Stimulated activated CD8-positive, alpha-beta memory T cell treated with anti-CD3 and anti-CD28 coated beads, Interleukin-7, amount 100 ng/mL, for 4 hours (primary cell): ENCODE measurements at places on chromosomes 1 and 21.

DNA sequence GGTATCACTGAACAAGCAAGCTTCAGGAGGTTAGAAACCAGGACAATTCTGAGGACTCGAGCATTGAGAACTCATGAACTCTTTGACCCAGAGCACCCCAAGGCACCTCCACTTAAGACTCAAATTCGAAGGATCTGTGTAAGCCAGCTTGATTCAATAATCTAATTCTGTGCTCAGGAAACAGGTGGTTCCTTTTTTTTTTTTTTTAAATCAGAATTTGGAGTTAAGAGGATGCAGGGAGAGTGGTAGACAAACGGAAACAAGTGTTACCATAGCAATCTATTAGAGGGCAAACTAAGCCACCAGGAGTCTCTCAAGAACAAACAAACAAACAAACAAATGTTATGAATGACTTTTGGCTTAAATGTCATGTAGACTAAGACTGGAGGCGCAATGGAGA lies 53.8 kb upstream of the DPH5 start:
- DNase-seq, result no peak

- DNase-seq, result no peak
Measured at GRCh38 chr1:207892764-207893163, 18.2 kb downstream of the CD34 start.

DNA sequence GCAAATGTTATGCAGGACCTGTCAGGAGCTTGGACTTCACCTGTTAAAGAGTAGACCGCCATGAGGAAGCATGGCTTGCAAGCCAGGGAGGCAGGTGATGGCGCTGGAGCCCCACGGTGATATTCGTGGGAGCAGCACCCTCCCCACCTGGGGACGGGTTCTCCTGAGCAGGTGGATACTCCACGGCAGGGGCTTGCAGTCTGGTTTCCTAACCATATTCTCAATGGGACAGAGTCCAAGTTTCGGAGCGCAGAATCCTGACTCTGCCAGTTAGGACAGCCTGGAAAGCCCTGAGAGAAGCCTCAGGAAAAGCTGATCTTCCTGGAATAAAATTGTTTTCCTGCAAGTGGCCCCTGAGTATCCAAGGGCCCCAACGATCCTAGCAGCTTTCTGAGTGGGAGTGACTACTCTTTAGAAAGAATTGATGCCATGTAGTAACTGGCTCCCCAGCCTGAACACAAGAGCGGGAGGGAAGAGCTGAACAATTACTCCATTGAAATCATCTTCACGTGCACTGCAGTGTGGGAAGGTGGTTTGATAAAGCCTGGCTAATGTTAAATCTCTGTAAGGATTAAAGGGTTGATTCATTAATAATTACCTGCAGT lies 146.3 kb upstream of the RAB4A start:
- DNase-seq, result no peak

- DNase-seq, result no peak
Measured at GRCh38 chr1:156540955-156541354, 31.4 kb downstream of the IQGAP3 start.

DNA sequence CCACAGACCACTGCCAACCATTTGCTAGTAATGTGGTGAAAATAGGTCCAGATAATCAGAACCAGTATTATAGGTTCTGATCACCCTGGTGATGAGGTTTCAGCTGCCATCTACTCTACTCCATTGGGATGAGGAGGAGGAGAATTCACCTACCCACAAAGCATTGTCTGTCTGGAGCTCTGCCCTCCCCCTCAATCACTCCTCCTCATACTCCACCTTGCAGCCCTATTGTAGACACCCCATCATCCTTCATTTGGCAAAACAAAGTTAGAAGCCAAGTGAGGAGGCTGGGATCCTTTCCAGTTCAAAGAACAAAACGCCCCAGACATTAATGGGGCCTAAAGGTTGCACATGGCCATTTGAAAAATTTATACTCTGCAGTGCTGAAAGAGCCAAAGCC lies 157.4 kb upstream of the L1TD1 start:
- no peak for DNase-seq

- no peak for DNase-seq
Measured at GRCh38 chr1:21865609-21865942, 53.5 kb downstream of the LDLRAD2 start.

DNA sequence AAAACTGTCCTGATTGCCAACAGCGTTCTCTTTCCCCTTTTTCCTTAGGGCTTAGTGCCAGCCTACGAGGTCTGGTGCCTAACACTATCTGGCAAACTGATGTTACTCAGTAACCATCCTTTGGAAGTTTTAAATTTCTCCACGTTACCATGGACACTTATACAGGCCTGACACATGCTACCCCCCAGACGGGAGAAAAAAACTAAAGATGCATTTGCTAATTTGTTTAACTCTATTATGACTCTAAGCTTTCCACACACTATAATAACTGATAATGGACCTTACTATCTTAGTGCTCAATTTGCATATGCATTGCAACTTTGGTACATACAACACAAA lies 36.8 kb downstream of the CLCA1 start:
- DNase-seq, result no peak

GRCh38 chr1:110787328-110788071 lies 85.4 kb upstream of the CD53 start:
- no peak for DNase-seq

DNA sequence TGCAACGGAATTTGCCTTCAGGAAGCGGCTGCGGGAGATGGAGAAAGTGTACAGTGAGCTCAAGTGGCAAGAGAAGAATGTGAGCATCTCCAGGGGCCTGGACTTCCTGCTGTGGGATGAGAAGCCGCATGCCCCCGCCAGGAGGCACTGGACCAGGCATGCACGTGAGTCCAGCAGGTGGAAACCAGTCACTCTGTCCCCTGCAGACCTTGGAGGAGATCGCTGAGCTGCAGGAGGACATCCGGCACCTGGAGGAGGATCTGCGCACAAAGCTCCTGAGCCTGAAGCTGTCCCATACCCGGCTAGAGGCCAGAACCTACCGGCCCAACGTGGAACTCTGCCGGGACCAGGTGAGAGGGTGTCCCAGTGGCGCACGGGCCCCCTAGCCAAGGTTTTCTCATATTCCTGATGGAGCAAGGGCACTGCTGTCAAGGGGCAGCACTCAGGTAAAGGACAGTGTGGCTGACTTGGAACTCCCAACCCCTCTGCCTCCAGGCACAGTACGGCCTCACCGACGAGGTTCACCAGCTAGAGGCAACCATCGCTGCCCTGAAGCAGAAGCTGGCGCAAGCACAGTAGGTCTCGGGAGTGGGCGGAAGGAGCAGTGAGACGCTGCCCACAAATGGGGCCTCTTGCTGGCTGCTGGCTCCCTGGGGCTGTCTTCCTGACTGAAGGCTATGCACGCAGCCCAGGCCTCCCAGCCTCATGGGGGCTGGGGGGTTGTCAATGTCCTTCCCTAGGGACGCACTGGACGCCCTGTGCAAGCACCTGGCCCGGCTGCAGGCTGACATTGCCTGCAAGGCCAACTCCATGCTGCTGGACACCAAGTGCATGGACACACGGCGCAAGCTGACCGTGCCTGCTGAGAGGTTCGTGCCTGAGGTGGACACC lies 1.2 kb upstream of the ADPRS start:
- no peak for DNase-seq

- DNase-seq, result no peak
Measured at GRCh38 chr1:175373786-175374623, 181.4 kb upstream of the KIAA0040 start.

DNA sequence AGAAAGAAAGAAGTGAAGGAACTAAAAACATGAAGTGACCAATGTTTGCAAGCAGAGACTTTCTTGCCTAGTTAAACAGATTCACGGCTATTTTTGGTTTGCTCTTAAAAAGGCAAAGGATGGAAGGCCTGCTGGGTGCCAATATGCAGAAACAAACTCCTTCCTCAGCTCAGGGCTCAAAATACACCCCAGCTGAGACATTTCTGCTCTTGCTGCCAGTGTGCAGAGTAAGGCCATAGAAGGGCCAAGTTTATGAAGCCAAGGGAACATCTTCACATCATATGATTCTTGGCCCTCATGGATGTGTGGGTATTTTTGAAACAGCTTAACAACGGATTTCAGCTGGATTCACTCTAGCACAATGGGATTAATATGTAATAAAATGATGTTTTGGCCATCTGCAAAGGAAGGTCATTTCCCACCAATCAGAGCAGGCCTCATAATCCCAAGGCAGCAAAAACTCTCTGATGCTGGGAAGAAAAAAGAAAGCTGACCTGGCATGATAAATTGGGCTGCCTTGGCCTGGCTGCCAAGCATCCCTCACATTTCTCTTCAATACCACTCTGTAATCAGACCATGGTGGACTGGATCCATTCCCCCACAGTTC lies 70.7 kb downstream of the CAPZB start:
- no peak for DNase-seq

DNA sequence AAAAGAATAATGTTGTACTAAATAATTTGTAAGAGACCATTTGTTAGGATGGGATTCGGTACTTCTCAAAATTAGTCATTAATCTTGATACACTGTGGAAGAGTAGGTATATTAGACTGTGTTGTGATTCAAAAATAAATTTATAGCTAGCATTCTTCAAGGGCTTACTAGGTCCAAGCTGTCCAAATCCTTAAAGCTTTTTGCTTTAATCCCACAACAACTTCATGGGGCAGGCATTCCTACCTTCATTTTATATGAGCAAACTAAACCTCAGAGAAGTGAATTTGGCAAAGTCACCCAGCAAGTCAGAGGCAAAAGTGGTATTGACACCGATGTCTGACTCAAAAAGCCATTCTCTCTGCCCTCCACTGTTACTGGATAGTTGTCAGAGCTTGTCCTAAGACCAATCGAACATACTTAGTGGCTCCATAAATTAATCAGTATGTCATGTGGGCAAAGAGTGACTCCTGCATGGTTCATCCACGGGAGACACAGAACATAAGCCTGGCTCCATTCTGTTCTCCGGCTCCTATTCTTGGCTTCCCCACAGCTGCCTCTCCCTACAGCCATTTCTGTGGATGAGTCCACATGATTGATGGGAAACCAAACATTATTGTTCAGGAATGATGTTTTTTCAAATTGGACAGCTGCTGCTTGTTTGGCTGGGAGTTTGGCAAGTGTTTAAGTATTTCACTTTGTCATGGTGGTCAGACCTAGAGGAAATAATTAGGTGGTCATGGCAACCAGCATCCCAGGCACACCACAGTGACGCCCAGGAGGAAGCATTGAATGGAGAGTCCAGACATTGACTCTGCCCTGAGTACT lies 133.4 kb upstream of the FGGY start:
- no peak for DNase-seq

DNA sequence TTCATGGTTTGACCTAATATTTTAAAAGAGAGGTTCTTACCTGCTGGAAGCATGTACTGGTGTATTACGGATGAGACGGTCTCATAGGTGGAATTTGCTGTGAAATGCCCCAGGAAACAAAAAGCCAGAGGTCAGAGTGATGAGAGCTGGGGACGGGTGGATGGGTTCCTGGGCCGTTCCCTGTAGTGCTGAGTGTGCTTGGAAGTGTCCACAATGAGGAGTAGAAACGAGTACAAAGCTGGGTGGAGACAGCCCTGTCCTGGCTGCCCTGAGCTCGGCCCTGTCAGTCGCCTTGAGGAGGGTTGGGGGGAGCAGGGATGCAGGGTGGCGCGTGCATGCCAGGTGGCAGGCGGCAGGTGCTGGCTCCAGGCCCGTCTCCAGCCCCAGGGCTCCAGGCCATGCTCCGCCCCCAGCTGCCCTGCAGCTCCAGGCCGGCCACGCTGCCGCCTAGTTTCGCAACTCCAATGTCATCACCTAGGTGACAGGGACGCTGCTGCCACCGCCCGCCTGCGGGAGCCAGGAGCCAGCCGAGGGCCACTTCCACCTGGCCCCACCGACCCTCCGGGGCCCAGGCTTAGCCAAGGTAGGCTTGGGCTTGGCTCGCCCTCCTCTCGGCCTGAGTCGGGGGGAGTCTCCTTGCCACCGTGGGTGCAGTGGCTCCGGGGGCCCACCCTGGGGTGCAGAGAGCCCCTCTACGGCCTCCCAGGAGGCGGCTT lies 16.4 kb downstream of the TP73 start:
- no peak for DNase-seq

- DNase-seq, result no peak
Measured at GRCh38 chr21:26933448-26933847, 33.4 kb downstream of the ADAMTS5 start.

GRCh38 chr1:199512037-199512710 lies 515.3 kb upstream of the NR5A2 start:
- DNase-seq, result no peak

DNA sequence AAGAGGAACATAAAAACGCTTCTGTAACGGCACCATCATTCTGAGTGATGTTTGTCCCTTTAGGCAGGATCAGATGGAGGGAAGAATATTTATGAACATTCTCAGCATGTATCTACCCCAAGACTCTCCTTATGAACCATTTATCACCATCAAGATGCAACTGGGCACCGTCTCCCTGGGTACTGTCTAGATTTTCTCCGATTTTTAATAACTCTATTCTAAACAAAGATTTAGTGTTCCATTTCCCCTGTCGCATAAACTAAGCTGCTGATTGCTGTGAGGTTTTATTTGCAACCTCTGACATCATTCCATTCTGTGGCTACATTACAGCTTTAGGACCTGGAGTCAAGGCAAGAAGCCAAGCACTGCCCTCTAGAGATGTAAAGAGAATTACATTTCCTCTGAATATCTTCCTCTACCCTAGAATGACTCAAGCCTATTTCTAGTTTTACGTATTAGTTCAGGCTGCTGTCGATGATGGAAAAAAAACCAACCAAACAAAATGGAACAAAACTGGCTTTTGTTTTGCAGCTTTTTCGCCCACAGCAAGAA lies 130.1 kb upstream of the MAP1LC3C start:
- no peak for DNase-seq

DNA sequence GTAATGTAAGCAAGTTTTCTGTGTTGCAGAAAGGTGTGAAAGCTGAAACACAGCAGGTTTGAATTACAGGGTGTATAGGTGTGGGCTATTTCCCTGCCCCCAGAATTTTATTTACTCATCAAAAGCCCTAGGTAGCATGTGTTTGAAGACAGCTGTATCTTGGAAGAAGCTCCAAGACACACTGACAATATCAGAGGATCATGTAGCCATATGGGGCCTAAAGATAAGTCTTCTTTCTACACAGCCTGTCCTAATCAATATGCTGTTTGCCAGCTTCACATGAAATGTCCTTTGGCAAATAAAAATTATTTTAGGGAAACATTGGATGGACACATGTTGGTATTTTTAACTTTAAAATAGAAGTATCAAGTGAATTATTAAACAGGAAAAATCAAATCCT lies 17.5 kb upstream of the SUCO start:
- DNase-seq, result no peak
